K562 (cell line): ENCODE measurements at places on chromosomes 4 and X. TPM values are rescaled to one million over a fixed set of nuclear protein-coding genes. Genes with fewer than 3 reads are reported as not detected.

The TCEAL2 gene
- not detected in 2 replicates for total RNA-seq

The PAGE2B gene
- 8.6 and 9.3 TPM in 2 replicates for total RNA-seq

The MGAT4D gene
- total RNA-seq = not detected in 2 replicates

The LONRF3 gene
- total RNA-seq = 9.4 and 10.1 TPM in 2 replicates

The SHROOM2 gene
- total RNA-seq = not detected in 2 replicates

The MAGEB2 gene
- total RNA-seq = 88.8 and 93.1 TPM in 2 replicates

GRCh38 chr4:134518574-134519217 lies 317.1 kb upstream of the PABPC4L start:
- H3K27me3 ChIP-seq = no peaks in the 10 kb centered on the region
- no peak overlapping the region for H3K27ac ChIP-seq

GRCh38 chr4:34250562-34250961 lies 1993.8 kb downstream of the ARAP2 start:
- H3K4me3 ChIP-seq = no peak overlapping the region
- no peak overlapping the region for H3K27ac ChIP-seq
- H3K4me1 ChIP-seq = no peaks in the 10 kb centered on the region
- H3K27me3 ChIP-seq = no peaks in the 10 kb centered on the region
- H3K36me3 ChIP-seq = no peaks in the 10 kb centered on the region
- DNase-seq = no peak

- no peak for DNase-seq
- no peak overlapping the region for H3K27ac ChIP-seq
- H3K27me3 ChIP-seq = no peaks in the 10 kb centered on the region
- no peaks in the 10 kb centered on the region for H3K36me3 ChIP-seq
Measured at GRCh38 chr4:8384397-8385060, 56.0 kb downstream of the ACOX3 start.

DNA sequence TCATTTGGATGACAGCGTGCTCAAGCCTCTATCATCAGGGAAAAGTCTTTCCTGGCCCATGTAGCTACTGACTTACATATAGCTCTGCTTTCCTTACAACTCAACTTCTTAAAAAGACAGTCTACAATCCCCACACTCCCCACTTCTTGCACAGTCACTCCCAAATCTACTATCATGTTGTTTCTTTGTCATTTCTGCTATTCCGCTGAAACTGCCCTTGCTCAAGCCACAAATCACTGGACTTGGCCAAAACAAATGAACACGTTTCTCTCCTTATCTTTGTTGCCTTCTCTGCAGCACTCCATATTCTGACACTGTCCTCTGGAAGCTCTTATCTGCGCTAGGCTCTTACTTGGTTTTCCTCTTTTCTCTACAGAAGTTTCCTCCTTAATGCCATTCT lies 28.2 kb downstream of the GPRIN3 start:
- no peaks in the 10 kb centered on the region for H3K36me3 ChIP-seq
- no peaks in the 10 kb centered on the region for H3K27me3 ChIP-seq
- DNase-seq = no peak
- no peak overlapping the region for H3K4me3 ChIP-seq

DNA sequence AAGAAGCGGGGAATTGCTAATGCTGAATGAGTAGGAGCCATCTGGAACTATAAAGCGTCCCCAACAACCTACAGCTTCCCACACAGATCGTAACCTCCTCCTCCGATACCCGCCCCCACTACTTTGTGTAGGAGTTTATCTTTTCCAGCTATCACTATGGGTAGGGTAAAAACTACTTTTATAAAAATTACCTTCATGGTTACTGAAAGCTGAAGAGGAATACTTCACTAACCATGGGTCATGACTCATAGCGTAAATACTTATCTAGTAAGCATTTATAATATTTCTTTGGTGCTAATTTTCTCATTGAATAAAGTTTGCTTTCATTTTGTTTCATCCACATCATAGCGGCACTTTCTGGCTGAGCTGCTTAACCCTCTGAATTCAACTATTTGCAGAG lies 79.4 kb upstream of the TNIP3 start:
- no peak overlapping the region for H3K4me3 ChIP-seq
- no peaks in the 10 kb centered on the region for H3K4me1 ChIP-seq
- DNase-seq = no peak
- H3K36me3 ChIP-seq = no peaks in the 10 kb centered on the region
- H3K27ac ChIP-seq = no peak overlapping the region
- H3K27me3 ChIP-seq = no peaks in the 10 kb centered on the region

DNA sequence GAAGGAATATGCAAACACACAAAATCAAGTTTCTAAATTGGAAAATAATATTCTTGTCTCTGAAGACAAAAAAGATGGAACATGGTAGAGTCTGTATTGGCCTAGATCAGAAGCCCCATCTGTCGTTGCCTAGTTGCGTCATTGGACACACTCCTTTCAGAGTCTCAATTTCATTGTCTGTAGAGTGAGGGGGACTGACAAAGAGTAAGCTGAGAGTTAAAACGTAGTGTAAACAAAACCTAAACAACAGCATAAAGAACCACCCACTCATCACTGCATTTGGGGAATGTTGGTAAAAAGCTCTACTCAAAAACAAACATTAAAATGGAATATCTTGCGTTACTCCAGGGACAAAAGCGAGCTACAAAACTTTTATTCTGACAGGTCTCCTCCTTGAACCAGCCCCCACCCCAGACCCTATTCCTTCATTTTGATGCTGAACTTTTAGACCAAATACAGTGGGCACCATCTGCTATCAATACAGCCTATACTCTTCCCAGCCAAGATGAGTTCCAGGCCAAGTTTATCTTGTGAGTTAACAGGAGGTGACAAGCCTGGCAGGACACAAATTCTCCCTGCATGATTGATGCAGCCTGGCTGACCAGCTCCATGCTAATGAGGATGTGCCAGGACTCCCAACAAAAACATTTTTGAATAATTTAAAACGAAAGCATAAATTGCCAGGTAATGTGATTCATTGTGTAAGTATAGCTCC lies 125.2 kb downstream of the COL25A1 start:
- no peak overlapping the region for H3K4me3 ChIP-seq
- no peaks in the 10 kb centered on the region for H3K36me3 ChIP-seq
- DNase-seq = peak; percentile 12
- H3K27me3 ChIP-seq = no peaks in the 10 kb centered on the region
- H3K27ac ChIP-seq = no peak overlapping the region
- peaks cover 5% of the 10 kb centered on the region; the same call in 1 of the 2 replicates for H3K4me1 ChIP-seq

- no peaks in the 10 kb centered on the region for H3K36me3 ChIP-seq
- no peak for DNase-seq
- no peak overlapping the region for H3K4me3 ChIP-seq
- no peaks in the 10 kb centered on the region for H3K4me1 ChIP-seq
Measured at GRCh38 chrX:115339441-115340025, 50.0 kb downstream of the LUZP4 start.

GRCh38 chrX:38595801-38596200 lies 34.5 kb downstream of the TSPAN7 start:
- H3K27me3 ChIP-seq = no peaks in the 10 kb centered on the region
- no peak for DNase-seq
- H3K36me3 ChIP-seq = no peaks in the 10 kb centered on the region
- no peak overlapping the region for H3K4me3 ChIP-seq
- no peak overlapping the region for H3K27ac ChIP-seq

GRCh38 chr4:8202108-8203051 lies 3.3 kb downstream of the SH3TC1 start:
- peaks cover 61% of the 10 kb centered on the region for H3K27me3 ChIP-seq
- no peak for DNase-seq
- no peaks in the 10 kb centered on the region for H3K36me3 ChIP-seq
- H3K27ac ChIP-seq = no peak overlapping the region

- no peaks in the 10 kb centered on the region for H3K27me3 ChIP-seq
- H3K4me1 ChIP-seq = no peaks in the 10 kb centered on the region
- H3K27ac ChIP-seq = no peak overlapping the region
- DNase-seq = no peak
- H3K4me3 ChIP-seq = no peak overlapping the region
Measured at GRCh38 chr4:86441175-86441936, 81.5 kb upstream of the MAPK10 start.

DNA sequence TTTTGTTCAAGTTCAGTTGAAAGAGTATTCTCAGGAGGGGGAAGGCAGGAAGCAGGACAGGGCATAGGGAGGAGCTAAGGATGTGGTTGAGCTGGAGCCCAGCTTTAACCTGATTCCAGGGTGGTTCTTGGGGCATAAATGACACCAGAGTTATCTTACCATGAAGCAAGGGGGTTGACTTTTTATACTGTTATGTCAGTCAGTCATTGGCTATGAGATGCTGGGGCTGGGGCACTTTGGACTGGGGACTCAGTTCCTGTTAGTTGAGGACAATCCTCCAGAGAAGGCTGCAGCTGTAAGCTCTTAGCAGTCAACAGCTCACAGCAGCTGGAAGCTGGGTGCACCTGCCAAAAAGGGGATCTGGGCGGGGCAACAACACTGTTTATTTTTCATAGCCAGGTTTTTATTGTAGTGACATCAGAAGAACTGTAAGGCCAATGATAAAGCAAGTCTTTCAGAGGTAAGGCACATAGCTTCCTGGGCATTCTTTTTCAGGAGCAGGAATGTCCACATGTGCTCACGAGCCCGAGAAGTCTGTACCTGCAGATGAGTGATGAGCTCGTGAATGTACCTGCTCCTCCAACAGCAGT lies 78.5 kb downstream of the MID1IP1 start:
- DNase-seq = no peak
- no peak overlapping the region for H3K27ac ChIP-seq
- no peaks in the 10 kb centered on the region for H3K36me3 ChIP-seq

GRCh38 chrX:30577362-30577991 lies at the start of gene TASL:
TSS of gene TASL (minus strand) at chrX:30577766. CDS start at chrX:30560355, 17,411 bp downstream.
- H3K27me3 ChIP-seq = 0 out of 3 replicates have a peak, but pooled peaks cover 3% of the 10 kb centered on the region
- H3K4me3 ChIP-seq = no peak within 1 kb of the TSS
- no peak within 1 kb of the TSS for H3K27ac ChIP-seq
- no peak for DNase-seq

- no peaks in the 10 kb centered on the region for H3K36me3 ChIP-seq
- H3K27me3 ChIP-seq = no peaks in the 10 kb centered on the region
- no peak overlapping the region for H3K27ac ChIP-seq
- H3K4me3 ChIP-seq = no peak overlapping the region
Measured at GRCh38 chr4:138894709-138895108, 120.9 kb upstream of the NOCT start.

DNA sequence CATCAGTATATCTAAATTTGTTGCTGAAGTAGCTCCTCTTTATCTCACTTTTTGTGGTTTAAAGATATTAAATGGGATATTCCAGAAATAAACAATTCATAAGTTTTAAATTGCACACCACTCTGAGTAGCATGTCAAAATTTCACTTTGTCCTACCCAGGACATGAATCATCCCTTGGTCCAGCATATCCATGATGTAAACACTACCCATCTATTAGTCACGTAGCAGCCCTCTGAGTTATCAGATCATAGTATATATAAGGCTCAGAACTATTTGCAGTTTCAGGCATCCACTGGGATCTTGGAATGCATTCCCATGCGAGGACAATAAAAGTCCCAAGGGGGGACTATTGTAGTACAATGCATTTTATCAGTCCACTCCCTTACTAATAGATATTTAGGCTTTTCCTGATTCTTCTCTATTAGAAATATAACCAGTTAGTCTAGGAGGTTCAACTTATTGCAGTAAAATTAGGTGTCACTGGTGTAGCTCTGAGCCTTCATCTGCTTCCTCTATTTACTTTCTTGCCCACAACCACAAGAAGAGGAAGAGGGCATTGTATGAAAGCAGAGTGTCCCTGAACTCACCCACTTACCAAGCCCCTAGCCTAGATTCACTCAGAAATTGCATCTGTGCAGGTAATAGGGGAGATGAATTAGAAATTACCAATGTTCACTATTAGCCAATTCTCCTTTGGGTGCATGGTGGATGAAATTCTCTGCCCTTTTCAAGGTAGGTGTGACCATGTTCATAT lies 409.8 kb upstream of the GALNT7 start:
- no peaks in the 10 kb centered on the region for H3K36me3 ChIP-seq
- H3K27ac ChIP-seq = no peak overlapping the region
- H3K27me3 ChIP-seq = no peaks in the 10 kb centered on the region
- H3K4me1 ChIP-seq = no peaks in the 10 kb centered on the region
- DNase-seq = no peak

DNA sequence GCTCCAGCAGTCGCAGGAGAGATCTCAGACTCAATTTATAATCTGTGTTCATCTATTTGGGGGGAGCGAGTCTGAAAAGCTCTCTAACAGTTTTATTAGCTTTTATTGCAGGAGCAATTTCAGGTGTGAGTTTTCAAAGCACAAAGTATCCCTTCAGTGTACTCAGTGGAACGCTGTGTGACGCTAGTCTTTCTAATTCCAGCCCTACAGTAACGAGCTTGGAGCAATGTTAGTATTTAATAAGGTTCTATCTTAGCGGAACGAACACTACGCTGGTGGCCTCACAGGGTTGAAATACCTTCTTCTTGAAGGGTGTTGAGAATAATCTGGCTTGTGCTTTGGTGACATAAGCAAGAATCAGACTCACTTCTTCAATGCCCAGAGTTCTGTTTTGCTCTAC lies 8.4 kb downstream of the HS3ST1 start:
- H3K27ac ChIP-seq = no peak overlapping the region
- no peak overlapping the region for H3K4me3 ChIP-seq
- DNase-seq = no peak
- no peaks in the 10 kb centered on the region for H3K4me1 ChIP-seq
- no peaks in the 10 kb centered on the region for H3K27me3 ChIP-seq

- H3K27ac ChIP-seq = no peak overlapping the region
- no peaks in the 10 kb centered on the region for H3K36me3 ChIP-seq
- H3K27me3 ChIP-seq = no peaks in the 10 kb centered on the region
- DNase-seq = no peak
- H3K4me1 ChIP-seq = no peaks in the 10 kb centered on the region
Measured at GRCh38 chr4:173539986-173540385, 10.0 kb upstream of the HAND2 start.

GRCh38 chrX:40908026-40908425 lies 172.7 kb upstream of the MED14 start:
- H3K36me3 ChIP-seq = no peaks in the 10 kb centered on the region
- DNase-seq = no peak
- H3K4me3 ChIP-seq = no peak overlapping the region
- no peaks in the 10 kb centered on the region; the same call in 1 of the 2 replicates for H3K27me3 ChIP-seq

- DNase-seq = no peak
- H3K4me3 ChIP-seq = no peak overlapping the region
- H3K4me1 ChIP-seq = no peaks in the 10 kb centered on the region
- no peak overlapping the region for H3K27ac ChIP-seq
- H3K36me3 ChIP-seq = no peaks in the 10 kb centered on the region
Measured at GRCh38 chr4:113981591-113981990, 2.1 kb upstream of the ARSJ start.

DNA sequence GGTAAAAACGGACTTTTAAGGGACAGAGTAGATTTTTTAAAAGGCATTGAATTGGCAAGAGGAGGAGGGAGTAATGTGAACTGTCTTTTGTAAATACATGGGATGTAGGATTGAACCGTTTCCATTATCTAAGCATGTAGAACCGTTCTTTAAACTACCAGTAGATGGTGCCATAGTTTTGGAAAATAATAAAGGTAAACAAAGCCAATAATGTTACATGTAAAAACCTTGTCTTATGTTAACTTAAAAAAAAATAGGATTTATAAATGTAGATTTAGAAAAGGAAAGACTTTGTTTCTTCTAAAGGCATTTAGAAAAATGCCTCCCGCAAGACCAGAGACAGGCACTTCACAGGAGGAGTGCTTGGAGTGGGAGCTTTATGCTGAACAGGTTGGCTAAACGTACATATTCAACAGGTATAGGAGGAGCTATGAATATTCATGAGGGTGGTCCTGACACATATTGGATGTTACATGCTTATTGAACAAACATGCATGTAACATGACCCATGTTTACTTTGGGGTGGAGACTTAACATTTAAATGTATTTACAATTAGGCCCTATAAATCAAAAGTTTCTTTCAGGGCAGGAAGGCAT lies 45.5 kb upstream of the FAM241A start:
- H3K4me1 ChIP-seq = no peaks in the 10 kb centered on the region
- no peak overlapping the region for H3K27ac ChIP-seq
- H3K36me3 ChIP-seq = no peaks in the 10 kb centered on the region
- no peaks in the 10 kb centered on the region for H3K27me3 ChIP-seq
